ENCODE measurements at places on chromosomes 12 and 14. TPM values are rescaled to one million over a fixed set of nuclear protein-coding genes. Genes with fewer than 3 reads are reported as not detected.

- no peak for DNase-seq
These were observed 264.6 kb downstream of the NELL2 start for GRCh38 chr12:44611538-44611937.

DNA sequence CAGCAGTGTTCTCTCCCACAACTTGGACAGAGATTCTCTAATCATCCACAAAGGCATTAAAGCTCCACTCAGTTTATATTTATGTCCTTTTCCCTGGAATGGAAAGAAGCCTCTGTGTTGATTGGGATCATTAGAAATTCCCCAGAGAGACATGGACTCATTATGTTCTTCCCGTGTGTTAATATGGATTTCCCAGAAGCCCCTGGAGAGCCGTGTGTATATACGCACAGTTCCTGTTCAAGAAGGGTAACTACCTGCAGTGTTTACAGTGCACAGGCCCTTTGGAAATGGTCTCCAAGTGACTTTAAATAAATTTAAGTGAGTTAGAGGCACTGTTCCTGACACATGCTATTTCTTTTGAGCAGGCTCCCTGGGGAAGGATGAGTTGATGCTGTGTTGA, 428.0 kb upstream of the TMTC1 start:
- DNase-seq = no peak

DNA sequence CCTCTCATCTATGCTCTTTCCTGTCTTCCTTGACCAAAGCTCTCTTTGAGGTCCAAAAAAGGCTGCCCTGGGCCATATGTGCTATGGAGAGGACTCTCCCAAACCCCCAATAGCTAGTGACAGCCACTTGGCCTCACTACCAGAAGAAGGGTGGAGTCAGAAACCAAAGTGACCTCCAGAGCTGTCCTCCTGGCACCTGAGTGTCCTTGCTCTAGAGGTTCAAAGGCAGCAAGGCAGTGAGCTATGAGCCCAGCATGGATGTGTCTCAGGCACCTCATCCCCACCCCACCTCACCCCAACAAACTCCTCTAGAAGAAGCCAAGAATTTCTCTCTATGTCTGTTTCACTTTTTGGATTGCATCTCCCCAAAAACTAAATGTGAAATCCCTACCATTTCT, 4.1 kb upstream of the AQP5 start:
- no peak for DNase-seq

The SLC5A8 gene
- not detected for total RNA-seq

The NDUFA12 gene
- 112 TPM for total RNA-seq
